Dermis blood vessel endothelial cell (primary cell): ENCODE measurements at places on chromosomes 13 and 19. TPM values are rescaled to one million over a fixed set of nuclear protein-coding genes. Genes with fewer than 3 reads are reported as not detected.

The IFNL1 gene
- total RNA-seq: not detected in 2 replicates

The MBD3L2 gene
- not detected in 2 replicates for total RNA-seq

The ZIC2 gene
- 0.47 TPM in 1 of 2 replicates, not detected in the other for total RNA-seq

The TEX29 gene
- 0.14 and 0.85 TPM in 2 replicates for total RNA-seq

The IL17D gene
- total RNA-seq: 2.7 and 3.7 TPM in 2 replicates

The KIR2DL1 gene
- total RNA-seq: not detected in 2 replicates

The STOML3 gene
- not detected in 2 replicates for total RNA-seq

The OVOL3 gene
- not detected in 2 replicates for total RNA-seq

The EXOSC5 gene
- 8.8 and 11.9 TPM in 2 replicates for total RNA-seq

The LENG9 gene
- total RNA-seq: 6.0 and 7.5 TPM in 2 replicates

The LRRC4B gene
- under 0.01 and 0.05 TPM in 2 replicates for total RNA-seq

The TTYH1 gene
- not detected in 2 replicates for total RNA-seq

The ZNF730 gene
- total RNA-seq: 1.2 and 4.1 TPM in 2 replicates

The SMIM24 gene
- total RNA-seq: not detected in 2 replicates

The UGGT2 gene
- 22.1 and 32.8 TPM in 2 replicates for total RNA-seq

The KCNRG gene
- total RNA-seq: 4.0 and 12.4 TPM in 2 replicates

The WDR88 gene
- not detected in 2 replicates for total RNA-seq

The MCOLN1 gene
- 2.7 and 3.7 TPM in 2 replicates for total RNA-seq

The KLK2 gene
- total RNA-seq: 0.14 TPM in 1 of 2 replicates, not detected in the other
